ENCODE measurements at places on chromosomes 1 and 21.

DNA sequence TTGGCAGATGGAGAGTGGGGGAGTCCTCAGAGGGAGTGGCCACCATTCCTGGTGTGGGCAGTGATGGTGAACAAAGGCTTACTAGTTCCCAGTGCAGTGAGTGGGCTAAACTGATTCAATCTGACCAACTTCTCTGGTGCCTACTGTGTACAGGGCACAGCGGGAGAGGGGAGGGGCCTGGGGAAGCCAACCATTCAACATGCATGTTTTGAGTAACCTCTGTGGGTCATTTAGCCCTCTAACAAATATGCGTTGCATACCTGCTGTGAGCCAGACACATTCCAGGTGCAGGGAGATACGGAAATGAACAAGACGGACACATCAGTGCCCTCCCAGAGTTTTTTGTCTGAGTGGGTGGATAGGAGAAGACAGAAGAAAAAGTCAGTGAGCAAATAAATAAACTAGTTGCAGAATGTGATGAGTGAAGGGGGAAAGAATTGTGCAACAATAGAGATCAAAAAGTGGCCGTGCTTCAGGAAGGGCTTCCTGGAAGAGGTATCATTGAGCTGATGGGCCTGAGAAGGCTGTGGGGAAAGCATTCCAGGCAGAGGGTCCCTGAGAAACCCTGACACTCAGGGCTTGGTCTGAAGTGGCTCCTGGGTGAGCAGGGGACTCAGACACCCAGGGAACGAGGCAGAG is 78.8 kb downstream of the EPHB2 start:
- peak; percentile 56 for DNase-seq

- no peak for DNase-seq
These were observed 1.6 kb downstream of the VTCN1 start for GRCh38 chr1:117209094-117209493.

DNA sequence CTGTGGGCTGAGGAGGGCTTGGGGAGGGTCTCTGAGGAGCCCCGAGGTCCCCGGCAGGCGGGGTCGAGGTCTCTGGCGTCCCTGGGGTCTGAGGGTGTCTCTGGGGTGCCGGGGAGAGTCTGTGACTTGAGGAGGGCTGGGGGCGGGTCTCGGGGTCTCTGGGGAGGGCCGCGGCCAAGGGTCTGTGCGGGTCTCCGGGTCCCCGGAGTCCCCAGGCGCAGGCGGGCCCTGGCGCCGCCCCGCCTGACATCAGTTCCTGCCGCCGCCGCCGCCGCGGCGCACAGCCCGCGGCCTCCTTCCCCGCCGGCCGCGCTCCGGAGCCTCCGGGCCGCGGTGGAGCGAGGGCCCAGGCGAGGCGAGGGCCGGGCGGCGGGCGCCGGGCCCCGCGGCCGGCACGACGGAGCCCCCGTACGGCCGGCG is at the start of gene PLEKHM2:
Gene PLEKHM2, plus strand, starts transcription at position 279 of the 420 bp plus-strand sequence. CDS start 239 bp downstream, outside the sequence.
- peak; percentile 82 for DNase-seq

DNA sequence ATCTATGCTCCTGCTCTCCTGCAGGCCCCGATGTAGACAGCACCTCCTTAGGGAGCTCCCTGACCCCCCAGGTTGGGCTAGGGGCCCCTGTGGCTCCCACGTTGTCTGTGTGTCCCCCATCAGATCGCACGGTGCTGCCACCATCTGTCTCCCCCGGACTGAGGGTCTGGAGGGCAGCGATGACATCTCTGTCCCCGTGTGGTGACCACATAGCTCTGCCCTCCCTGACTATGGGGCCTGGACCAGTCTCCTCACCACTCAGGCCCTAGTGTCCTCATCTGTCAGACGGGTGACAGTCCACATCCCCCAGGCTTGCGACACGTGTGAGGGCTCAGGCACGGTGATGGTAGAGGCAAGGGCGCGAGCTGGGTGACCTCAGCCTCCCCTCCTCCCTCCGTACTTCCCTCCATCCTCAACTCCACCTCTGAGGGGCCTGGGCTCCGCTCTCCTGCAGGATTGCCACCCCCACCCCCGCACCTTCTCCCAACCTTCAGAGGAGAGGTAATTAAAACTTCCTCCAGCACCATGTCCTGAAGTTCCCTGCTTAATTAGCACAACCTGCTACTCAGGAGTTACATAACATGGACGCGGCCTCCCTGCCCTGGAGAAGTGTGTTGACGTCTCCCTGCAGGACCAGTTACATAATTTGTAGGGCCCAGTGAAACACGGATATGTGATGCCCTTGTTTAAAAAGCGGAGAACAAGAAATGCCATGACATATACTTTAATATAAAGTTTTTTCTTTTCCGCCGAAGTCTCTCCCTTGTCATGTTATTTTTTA is 288.2 kb downstream of the PTPRU start:
- no peak for DNase-seq

DNA sequence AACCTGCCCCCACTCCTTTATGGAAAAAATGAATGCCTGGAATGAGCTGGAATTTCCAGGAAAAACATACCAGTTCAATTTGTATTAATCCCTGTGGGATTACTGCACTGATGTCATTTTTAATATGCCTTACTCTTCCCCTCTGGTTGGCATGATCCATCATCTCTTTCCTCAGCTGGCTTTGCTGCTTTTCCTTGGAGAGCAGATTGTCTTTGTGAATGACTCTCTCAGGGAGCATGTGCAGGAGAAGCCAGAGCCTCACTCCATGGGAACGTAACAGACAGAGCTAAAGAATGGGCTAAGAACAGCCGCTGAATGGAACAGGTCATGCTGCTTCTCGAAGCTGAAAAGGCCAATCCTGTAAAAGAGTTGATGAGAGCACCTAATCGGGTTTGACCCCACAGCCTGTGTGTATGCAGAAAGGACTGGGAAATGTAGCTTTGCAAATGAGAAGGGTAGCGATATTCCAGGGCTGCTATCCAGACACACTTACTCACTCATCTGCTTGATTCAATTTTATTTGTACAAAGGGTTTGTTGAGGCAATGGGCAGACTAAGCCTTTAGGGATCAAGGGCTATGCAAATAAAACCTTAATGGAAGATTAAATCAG is 20.7 kb downstream of the PHC2 start:
- DNase-seq, result no peak

DNA sequence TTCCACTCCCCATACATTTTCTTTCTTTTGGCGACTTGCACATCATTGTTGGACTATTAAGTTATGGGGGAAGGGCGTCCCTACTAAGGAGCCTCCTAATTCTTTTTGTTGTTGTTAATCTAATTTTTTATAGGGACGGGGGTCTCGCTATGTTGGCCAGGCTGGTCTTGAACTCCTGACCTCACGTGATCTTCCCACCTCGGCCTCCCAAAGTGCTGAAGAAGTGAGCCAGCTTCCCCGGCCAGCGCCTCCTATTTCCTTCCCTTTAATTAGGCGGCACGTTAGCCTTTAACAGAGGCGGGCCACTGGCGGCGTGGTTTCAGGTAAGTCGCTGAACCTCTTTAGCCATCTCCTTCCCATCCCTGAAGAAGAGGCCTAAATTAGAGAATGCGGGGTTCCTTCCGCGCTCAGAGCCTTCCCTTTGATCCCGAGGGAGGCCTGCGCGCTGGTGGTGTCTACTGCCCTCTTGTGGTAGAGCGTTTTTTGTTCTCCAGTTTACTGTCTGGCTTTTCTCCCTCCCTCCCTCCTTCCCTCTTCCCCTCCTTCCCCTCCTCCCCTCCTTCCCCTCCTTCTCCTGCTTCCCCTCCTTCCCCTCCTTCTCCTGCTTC is 38.1 kb downstream of the TNFRSF9 start:
- peak; percentile 72 for DNase-seq

DNA sequence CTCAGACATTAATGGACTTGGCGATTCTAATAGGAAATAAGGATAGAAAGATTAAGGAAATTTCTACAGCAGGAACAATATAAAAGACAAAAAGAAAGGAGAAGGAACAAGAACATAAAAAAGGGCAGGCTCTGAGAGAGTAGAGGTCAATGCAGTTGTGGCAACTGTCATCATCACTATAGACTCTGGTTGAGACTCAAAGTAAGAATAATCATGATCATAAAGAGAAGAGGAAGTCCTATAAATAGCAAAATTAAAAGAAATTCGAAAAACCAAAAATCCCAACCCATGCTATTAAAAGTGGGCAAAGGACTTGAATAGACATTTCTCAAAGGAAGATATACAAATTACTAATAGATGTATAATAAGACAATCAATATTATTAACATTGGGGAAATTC is 14.4 kb upstream of the XCL1 start:
- DNase-seq, result no peak

Data from urothelium cell line (cell line).